ENCODE measurements at places on chromosomes 6 and 20.
A peak's percentile ranks its signal among the peaks of the same experiment; 100 is the strongest.

DNA sequence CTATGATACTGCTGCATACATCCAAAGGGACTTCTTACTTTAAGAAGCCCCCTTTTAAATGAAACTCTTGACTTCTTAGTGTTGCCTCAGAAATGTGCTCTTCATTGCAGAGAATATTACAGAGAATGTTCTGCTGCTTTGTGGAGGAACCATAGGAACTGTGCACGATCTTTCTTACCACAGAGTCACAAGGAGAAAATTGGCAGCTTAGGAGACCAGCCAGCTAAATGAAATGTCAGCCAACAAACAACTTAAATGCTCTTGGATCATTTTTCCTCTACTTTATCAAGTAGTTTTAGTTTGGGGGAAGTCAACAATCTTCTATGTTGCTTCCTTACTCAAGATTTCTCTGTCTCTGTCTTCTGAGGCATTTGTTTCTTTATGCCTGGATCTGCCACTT, 125.9 kb upstream of the MLIP start:
- no peak for DNase-seq

DNA sequence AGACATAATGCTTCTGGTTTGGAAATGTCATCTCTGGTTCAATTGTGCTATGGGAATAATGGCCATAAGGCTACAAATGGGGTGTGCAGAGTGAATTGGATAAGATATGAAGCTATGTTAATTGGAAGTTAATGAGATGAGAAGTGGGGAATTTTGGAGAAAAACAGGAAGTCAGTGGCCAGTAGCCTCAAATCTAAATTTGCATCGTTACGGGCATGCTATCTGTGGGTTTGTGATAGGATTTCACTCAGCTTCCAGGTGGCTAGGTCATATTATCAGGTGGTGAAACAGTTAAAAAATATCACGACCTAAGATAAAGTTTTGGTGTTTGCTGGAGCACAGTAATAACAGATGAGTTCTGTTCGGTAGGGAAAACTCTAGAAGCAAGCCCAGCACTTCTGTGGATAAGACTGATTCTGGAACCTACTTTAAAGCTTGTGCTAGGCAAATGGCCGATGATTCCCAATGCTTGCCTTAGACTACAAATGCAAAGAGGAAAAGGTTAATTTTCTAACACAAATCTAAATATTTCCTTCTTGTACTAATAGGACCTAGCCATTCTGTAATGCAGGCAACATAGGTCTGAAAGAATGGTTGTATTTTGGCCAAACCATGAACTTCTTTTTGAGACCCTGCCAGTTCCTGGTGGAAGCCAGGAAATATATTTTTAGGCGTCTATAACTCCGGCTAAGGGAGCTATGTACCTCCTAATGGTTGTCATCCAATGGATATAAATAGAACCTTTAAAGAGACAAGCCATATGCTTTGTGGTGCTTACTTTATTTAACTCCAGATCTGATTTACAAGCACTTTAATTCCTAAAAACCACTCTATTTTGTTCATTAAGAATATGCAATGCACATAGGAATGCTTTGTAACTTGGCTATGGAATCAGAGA, 111.0 kb downstream of the PLCB1 start:
- DNase-seq: no peak

GRCh38 chr6:166503167-166503744, 83.2 kb downstream of the RAMACL start:
- no peak for DNase-seq

- no peak for DNase-seq
Measured at GRCh38 chr6:86964029-86964579, 26.8 kb downstream of the HTR1E start.

DNA sequence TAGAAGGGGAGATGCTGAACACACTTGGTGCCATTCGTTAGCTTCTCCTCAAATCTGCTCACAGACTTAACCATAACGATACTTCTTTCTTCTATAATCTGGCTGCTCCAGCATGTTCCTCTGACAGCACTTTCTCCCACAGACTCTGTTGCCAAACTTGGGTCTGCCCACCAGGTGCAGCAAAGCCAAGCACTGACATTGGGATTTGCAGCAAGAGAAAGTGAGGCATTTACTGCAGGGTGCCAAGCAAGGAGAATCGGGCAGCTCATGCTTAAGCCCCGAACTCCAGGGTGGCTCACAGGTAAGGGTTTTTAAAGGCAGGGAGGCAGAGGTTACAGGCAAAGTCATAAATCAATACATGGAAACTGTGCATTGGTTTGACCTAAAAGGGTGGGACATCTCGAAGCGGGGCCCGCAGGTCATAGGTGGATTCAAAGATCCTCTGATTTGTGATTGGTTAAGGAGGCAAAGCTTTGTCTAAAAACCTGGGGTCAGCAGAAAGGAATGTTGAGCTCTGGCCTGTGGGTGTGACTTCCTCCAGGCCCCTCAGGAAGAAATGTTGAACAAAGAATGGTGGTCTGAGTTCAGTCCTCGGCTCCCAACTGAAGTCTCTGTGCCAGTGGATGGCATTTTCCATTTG, 25.1 kb upstream of the PNPLA1 start:
- peak; percentile 30 for DNase-seq

DNA sequence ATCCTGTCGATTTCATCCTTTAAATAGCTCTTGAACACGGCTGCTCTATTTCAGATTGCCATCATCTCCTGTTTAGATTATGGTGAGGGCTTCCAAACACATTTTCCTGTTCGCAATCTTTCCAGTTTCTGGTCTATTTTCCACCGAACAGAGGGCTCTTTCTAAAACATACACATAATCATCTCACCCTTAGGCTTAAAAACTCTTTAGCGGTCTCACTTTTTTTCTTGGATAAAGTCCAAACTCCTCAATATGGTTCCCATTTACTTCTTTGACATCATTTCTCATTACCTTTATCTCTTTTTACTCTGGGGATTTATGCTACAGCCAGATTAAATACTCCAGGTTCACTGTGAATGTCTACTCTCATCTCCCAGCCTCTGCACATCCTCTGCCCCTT, 103.4 kb upstream of the STMND1 start:
- no peak for DNase-seq

- no peak for DNase-seq
Measured at GRCh38 chr20:56171087-56172012, 77.2 kb upstream of the MC3R start.

DNA sequence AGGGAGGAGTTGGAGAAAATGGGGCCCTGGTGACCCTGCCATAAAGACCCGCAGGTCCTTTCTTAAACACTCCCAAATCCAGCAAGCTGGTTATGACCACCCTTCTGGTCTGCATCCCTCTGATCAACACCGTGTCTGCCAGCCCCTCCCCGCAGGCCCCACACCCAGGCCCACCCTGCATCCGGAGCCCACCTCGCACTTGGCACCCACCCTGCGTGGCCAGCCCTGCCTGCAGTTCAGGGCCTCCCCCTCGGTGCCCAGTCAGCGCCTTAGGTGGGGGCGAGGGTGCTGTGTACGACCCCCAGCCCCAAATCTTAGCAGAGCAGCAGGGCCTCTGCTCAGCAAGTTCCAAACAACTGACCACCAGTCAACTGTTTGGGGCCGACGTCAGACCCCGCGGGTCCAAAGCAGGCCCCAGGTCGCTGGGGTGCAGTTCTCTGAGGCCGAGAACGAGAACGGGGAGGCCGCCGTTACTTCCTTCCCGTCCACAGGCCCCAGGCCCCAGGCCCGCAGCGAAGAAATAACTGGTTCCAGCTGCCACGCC, 1.2 kb downstream of the ACSS1 start:
- no peak for DNase-seq

DNA sequence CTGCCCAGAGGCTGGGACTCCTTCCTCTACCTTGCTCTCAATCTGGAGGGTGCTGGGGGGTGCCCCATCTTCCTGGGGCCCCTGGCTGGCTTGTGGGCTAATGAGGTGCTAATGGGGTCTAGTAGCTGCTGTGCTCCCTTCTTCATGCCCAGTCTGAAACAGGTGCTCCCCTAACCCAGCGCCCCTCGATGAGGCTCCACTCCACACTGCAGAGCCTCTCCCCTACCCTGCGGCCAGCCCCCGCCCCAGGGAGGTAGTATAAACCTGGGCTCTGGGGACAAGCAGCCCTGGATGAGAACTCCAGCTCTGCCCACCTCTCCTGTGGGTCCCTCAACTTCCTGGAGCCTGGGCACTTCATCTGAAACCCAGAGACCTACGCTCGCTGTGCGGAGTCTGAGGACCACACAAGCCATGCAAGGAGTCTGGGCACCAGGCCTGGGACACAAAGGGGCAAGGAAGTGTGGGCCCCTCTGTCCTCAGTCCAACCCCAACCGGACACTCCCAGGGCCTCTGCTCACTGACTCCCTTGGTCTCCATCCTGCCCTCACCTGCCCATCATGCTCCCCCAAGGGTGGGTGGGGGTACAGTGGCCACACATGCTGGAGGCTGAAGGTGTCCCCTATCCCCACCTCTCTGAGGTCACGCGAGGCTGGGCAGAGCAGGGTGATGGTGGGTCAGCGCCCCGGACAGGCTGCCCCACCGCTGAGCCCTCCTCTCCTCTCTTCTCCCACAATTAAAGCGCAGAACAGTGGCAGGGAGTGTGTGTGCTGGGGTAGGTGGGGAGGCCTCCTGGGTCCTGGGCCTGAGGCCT, 6.1 kb downstream of the RPL10A start:
- DNase-seq: no peak

DNA sequence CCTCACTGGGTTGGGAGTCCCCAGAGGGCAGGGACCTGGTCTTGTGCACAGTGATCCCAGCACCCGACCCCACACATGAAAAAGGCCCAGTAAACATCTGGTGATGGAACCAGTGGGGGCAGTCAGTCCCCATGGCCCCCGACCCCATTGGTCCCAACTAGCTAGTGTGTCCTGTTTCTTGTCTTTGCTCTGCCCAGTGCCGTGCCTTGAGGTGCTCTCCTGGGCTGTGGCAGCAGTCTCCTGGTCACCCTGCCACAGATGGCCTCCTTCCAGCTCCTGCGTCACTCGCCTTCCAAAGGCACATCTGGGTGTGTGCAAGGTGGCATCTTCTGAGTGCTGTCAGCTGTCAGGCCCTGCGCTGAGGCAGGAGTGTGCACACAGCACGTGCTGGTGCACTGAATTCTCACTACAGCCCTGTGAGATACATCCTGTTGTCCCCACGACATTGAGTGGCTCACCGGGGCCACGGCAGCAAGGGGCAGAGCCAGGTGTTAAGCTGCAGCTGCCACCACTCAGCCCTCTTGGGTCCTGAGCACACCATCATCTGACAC, 3.9 kb downstream of the NPEPL1 start:
- no peak for DNase-seq

DNA sequence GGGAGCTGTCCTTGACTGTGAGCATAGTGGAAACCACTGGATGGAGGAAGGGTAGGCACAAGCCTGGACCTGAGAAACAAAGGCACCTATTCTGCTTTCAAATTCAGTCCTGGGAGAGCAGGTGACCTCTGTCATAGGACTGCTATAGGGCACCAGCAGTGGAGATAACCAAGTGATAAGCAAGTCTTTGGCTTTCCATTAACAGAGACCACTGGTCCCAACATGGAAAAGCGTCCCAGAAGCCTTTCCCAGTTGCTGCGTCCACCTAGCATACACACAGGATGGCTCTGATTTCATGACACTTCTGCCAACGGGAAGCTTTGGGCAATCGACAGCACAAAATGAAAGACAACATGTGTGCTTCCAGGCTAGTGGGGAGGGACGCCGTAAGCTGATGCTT, 8.9 kb downstream of the SLC22A3 start:
- no peak for DNase-seq

- DNase-seq: no peak
Measured at GRCh38 chr6:153588330-153588729, 450.7 kb upstream of the OPRM1 start.

- no peak for DNase-seq
Measured at GRCh38 chr6:44800784-44801592, 413.5 kb downstream of the CDC5L start.

GRCh38 chr6:107237992-107238660, 122.8 kb upstream of the BEND3 start:
- DNase-seq: no peak

Data from endothelial cell (in vitro differentiated cells).